ENCODE measurements at places on chromosomes 5 and 9.

DNA sequence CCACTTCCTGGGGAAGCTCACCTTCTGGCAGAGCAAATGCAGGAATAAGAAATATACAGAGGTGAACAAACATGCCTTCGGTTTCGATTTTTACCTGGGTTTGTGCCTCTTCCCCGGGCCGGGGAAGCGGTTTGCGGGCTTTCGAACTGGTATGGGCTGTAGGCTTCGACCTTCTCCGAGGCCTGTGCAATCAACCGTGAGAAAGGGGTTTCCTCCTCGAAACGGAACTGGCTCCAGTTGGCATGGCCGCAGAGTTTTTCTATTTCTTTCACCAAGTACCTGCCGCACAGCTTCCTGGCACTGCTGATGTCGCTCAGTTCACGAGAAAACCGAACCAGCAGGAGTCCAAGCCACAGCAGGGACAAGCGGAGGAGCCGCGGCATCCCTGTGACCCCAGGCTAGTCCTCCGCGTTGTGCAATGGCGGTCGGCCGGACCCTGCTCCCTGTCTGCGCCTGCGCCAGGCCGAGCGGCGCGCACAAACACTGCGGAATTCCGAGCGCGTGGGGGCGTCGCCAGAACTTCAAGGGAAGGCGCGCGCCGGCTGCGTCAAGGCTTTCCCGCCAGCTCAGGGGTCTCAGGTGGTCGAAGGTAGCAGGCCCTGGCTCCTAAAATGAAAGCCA is at the start of gene INSL6:
INSL6 (minus strand) TSS at position 420 of the 621 bp plus-strand sequence; CDS start at position 383, 37 bp downstream.
- DNase-seq, result no peak

DNA sequence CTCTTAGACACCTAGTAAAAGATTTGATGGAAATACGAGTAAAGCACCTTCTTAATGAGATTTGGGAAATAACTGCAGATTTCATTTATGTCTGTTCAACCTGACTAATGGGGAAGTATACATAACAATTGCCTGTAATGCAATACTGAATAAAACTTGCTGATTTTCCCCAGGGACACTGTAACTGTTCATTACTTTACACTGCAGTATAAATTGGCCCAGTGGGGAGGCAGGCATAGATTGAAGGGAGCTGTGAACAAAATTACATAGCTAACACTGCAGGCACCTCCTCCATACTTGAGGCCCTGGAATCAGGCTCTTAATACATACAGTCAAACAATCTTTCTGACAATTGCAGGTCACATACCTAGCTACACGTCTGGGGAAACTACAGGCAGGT is 216.2 kb downstream of the PTPRD start:
- DNase-seq, result no peak

- no peak for DNase-seq
Measured at GRCh38 chr9:134681061-134681661, 39.6 kb downstream of the COL5A1 start.

GRCh38 chr9:91541734-91542133 is 118.1 kb upstream of the NFIL3 start:
- DNase-seq, result no peak

Measured in activated CD8-positive, alpha-beta memory T cell treated with anti-CD3 and anti-CD28 coated beads for 1 hour (primary cell).